ENCODE measurements at places on chromosomes 2 and 18.

DNA sequence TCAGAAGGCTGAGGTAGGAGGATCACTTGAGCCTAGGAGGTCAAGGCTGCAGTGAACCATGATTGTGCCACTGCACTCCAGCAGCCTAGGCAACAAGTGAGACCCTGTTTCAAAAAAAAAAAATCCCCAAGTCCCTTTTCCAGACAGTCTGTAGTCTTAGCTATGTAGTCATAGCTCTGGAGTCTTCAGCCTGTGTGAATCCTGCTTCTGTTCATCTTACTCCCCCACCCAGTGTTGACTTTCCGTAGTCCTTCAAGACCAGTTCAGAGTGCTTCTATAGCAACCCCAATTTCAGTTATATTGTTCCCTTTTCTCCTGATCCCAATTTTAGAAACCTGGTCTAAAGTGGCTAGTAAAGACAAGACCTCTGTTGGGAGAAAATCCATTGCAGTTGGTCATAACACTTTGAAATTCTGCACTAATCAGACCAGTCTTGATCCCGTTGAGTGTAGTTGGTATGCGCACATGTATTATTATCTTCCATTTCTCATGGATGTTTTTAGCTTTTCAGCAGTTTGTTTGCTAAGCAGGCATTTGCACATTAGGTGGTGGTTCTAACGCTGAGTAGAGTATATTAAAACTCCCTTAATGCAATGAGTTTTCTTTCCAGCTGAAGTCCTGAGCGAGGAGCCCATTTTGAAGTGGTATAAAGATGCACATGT lies 9.0 kb downstream of the BZW1 start:
- no peak for DNase-seq

DNA sequence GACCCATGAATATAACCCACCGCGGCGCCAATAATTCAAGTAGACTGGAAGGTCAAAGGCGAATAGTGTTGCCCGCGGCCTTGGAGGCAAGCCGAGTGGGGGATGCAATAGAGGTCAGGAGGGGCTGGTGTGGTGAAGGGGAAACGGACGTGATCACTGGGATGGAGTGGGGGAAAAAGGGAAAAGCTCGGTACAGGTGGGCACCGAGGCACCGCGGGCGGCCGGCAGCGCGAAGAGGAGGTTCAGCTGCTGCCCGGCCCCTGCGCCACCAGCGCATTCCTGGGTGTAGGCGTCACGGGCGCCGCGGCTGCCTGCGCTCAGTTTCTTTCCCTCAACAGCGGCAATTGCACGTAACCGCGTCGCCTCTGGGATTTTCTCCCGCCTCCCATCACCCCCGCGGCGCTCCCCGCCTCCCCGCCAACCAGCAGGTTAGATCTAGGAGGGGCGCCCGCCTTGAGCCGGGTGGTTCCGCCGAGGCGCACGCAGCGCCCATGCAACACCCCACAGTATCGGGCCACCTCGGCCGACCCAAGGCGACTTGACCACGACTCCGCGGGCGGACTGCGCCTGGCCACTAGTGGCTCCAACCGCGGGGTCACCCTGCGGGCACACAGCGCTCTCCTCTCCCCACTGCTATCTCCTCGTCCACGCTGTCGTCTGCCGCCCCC lies 1.5 kb downstream of the RND3 start:
- peak; percentile 84 for DNase-seq

- DNase-seq = no peak
These were observed 72.9 kb upstream of the RPL31 start for GRCh38 chr2:100929147-100929546.

GRCh38 chr18:33469699-33470098 lies 29.2 kb upstream of the CCDC178 start:
- DNase-seq = no peak

DNA sequence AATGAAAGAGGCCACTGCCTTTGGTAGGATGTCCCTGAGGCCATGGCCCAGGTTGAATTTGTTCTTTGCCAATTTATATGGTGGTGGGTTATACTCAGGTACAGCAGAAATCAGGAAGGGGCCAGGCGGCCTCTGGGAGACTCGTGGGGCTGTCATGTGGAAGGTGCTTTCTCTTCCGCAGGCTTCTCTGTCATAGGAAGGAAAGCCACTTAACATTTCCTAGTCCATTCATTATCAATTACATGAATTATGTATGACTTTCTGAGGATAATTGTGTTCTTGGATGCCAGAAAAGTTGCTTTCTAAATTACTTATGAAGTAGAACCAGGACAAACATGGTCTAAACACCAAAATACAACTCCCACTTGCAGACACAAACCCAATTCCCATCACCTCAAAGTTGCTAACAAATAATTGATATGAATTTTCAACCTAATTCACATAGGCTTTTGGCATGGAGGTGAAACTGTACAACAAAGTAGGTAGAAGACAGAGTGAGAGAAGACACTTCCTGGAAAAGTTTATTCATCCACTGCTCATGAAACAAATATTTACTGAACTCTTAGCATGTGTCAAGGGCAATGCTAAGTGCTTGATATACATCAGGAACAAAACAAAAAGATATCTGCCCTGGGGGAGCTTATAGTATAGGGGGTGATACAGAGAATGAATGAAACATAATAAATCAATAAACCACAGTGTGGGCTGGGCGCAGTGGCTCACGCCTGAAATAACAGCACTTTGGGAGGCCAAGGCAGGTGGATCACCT lies 50.5 kb upstream of the CHMP1B start:
- no peak for DNase-seq

DNA sequence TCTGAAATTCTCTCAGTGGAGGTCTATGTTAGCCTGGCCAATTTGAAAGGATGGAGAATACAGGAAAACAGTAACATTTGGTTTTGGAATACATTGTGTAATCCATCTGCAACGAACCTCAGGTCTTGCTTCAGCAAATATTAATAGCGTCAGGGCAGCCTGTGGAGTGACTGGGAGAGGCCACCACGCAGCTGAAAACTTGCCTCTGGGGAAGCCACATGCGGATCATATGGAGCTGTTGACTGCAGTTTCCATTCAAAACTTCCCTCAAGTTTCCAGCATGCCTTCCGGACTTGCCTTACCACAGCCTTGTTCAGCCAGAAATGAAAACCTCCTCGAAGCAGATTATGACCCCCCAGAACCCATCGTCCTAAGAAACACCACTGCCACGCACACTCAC lies 25.7 kb downstream of the BCL11A start:
- no peak for DNase-seq

DNA sequence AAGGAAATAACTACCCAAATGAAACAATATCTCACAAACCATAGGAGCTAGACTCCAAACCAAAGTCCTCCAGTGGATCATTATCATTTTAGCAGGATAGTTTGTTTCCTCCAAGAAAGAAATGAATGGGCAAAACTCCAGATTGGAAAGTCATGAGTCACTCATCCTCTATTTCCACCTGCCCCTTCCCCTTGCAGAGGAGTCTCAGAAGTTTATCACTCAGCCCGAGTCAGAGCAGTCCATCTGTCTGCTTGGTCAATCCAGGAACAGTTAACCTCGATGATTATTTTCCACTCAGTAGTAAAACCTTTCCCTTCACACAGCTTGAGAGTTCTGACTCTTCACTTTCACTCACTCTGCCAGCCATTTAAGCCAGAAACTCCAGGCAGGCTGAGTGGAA lies 462.2 kb downstream of the BCL11A start:
- DNase-seq = no peak

DNA sequence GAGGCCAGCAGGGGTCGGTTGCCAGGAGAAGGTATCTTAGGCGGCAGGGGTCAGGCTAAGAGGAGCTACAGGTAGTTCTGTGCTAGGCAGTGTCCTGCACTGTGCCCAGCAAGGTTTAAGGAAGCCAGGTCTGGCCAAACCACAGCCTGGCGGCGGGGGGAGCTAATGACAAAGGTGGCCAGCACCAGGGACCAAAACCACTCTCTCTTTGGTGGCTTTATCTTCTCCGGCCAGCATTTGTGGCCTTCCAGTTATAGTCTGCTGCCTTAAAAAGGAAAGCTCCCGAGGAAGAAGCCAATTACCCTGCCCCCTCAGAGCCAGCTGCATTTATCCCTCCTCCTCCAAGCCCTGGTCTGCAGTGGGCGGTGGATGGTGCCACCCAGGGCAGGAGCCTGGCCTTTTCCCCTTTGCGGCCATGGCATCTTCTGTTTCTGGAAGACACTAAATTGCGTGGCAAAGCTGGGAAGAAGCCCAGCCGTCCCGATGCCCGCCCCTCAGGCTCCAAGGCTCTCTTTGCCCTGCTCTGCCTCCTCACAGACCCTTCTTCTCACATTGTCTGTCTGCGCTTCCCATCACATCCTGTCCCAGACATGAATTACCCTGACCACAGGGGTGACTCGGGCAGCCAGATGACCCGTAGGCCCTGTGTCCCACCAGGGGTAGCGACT lies 94.6 kb downstream of the EN1 start:
- DNase-seq = no peak

- peak; percentile 61 for DNase-seq
These were observed 212.9 kb downstream of the CYP26B1 start for GRCh38 chr2:71934595-71935261.

GRCh38 chr2:88048541-88048940 lies 7.0 kb downstream of the KRCC1 start:
- no peak for DNase-seq
